IMR-90 (cell line): ENCODE measurements at places on chromosomes 11 and 22. TPM values are rescaled to one million over a fixed set of nuclear protein-coding genes. Genes with fewer than 3 reads are reported as not detected.
A peak's percentile ranks its signal among the peaks of the same experiment; 100 is the strongest.

The ARFGAP2 gene
- total RNA-seq = 87.8 and 114 TPM in 2 replicates

DNA sequence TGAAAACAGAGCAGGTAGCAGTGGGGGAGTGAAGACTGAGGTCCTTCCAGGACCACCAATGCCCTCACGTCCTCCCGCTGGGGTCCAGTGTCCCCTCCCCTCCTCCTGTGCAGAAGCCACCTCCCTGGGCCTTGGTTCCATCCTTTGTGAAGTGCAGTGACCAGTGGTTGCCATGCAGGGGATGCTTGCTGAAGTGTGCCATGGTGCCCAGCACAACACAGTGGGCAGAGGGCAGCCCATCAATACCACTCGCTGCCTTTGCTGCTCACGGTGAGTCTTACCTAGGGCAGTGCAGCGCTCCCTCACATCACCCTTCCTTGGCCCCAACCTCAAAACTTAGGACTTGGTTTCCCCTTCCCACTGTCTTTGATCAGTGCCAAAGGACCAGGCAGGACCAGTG lies 12.9 kb downstream of the MYEOV start:
- DNase-seq = no peak

DNA sequence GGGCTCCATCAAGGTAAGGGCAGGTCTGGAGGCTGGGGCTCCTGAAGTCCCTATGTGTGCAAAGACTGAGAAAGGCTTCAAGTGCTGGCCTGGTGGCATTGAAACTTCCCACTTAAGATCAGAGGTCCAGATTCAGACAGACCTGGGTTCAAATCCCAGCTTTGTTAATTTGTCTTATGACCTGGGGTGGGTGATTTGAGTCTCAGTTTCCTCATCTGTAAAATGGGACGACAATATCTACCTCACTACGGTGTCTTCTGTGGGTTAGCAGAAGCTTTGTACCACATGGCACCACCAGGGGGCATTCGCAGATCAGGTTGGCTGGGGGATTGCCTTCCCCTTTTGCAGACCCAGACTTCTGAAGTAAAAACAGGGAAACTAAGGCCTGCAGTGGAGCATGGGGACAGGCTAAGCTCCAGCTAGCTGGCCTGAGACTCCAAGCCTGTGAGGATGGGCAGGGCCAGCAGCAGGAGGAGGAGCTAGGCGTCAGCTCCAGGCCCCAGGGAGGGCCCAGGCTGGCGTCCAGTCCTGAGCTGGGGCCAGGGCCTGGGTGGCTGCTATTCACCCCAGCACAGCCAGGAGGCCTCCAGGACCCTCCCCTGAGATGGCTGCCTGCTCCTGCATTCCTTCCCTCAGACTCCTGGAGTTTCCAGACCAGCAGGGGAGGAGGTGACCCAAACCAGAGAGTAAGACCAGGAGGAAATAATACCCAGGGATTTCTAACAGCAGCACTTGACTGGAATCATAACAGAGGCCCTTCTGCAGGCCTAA lies 1.5 kb downstream of the CASTOR1 start:
- DNase-seq = peak; percentile 90

GRCh38 chr11:134686460-134687061 lies 274.5 kb upstream of the B3GAT1 start:
- DNase-seq = no peak

DNA sequence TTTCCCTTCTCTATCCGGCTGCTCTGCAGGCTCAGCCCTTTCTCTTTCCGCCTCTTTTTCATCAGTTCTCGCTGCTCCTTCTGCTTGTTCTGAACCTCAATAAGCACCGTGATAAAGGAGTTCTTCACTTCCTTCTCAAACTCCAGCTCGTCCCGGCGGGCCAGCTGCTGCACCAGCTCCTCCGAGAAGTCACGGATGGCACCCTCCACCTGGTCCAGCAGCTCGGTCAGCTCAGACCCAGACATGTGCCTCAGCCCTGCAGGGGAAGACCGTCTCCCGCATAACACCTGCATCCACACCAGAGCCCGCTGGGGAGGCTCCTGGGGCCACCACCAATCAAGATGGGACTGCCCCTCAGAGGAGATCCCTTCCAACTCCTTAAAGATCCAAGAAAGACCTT lies 40.2 kb downstream of the FEZ1 start:
- DNase-seq = no peak

DNA sequence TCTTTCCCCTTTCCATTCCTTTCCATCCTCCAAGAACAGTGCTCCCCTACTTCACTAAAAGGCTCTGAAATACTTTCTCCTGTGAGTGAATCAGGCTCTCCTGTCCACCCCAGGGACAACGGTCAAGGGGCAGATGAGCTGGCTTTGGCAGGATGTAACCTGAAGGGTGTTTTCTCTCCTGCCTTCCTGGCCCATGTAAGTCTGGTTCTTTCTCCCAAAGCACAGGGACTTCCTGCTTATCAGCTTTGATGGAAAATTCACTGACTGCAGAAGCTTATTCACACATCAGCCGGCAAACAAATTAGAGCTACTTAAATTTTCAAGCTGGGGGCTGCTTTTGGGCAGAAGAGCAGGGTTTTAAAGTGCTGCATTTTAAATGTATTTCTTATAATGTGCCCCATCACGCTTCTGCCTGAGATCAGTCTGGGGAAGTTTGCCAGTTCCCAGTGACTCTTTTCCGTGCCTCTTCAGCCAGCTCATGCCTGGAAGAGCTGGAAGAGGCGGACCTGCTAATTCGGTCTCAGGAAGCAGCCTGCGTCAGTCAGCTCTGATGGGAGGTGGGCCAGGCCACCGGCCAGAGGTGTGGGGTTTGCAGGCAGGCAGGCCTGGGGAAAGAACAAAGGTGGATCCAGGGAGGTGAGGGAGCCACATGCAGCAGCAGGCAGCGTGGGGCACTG lies 140.4 kb upstream of the TBCEL start:
- peak; percentile 54 for DNase-seq

- DNase-seq = no peak
Observed at GRCh38 chr22:35266277-35266676, 9.0 kb downstream of the HMGXB4 start.

GRCh38 chr11:57302489-57302888 lies 22.3 kb downstream of the TNKS1BP1 start:
- DNase-seq = no peak

DNA sequence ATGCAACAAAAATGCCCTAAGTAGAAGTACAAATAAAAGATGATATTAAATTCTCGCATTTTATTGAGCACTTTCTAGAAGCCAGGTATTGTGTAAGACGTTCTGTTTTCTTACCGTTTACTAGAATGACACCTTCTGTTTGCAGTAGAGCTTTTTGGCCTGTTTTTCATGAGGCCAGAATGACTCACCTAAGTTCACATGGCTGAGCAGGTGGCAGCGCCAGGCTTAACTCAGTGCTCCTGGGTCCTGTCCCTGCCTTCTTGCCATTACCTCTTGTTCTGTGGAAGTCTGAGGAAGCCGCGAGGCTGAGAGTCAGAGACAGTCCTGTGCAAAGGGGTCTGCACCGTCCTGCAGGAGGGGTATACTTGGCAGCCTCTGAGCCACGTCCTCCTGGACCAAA lies 113.8 kb downstream of the ATXN10 start:
- peak; percentile 44 for DNase-seq
